Right ventricle myocardium inferior (tissue), 1 donor: ENCODE measurements at places on chromosomes 16 and 17.

- no peak for DNase-seq
Observed at GRCh38 chr16:50941681-50942080, 199.8 kb downstream of the CYLD start.

- DNase-seq: no peak
Observed at GRCh38 chr17:80504686-80505413, 28.4 kb upstream of the NPTX1 start.

DNA sequence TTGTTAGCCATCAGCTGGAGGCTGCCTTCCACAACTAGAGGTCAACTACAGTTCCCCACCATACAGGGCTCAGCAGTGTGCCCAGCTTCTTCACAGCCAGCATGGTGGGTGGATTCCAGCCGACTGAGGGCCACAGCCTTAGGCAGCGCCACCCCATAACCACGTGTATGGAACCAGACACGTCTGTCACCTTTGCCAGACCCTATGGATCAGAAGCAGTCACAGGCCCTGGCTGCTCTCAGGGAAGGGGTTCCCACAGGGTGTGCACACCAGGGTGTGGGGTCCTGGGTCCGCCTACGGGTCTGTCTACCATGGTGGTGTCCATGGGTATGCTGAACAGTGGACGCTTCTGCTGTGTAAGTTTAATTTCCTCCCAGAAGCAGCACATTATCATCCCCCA, 265.0 kb upstream of the FOXF1 start:
- no peak for DNase-seq

GRCh38 chr16:84555418-84556196, 51.1 kb upstream of the MEAK7 start:
- DNase-seq: no peak

GRCh38 chr17:50508573-50509460, 578 bp downstream of the MYCBPAP start:
- no peak for DNase-seq
